ENCODE measurements at places on chromosomes 6 and 20.
A peak's percentile ranks its signal among the peaks of the same experiment; 100 is the strongest.

DNA sequence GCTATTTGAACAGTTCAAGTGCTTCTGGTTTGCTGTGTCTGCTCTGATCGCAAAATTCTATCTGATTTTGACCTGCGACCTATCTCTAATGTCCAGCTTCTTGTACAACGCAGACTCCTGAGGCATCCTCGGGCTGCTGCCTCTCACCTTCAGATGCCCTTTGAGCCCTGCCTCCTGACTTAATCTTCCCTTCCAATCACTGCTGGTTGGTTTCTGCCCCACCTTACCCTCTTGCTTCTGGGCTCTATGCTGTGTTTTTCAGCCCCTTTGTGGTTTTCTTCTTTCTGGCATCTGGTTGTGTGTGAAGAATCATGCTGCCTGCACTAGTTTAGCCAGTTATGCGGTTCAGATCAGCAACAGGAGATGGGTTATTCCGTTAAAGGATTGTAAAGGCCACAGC lies 131.2 kb upstream of the THEMIS start:
- DNase-seq = no peak

DNA sequence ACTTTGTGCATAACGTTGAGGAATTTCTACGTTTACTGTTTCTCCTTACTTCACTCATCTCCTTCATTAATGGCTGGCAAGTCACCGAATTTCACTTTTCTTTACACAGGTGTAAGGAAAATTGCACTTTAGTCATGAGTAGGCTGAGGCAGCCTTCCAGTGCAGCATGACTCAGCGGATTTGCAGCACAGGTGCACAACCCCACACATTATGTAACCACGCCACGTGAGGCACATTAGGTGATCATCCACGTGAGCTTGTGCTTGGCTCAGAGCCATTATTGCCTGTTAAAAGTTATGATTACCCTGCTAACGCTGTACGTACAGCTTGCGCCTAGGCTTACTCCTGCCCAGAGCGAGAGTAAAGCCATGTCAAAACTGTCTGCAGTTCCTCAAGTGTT lies 158.8 kb downstream of the NKAIN2 start:
- no peak for DNase-seq

GRCh38 chr6:82363428-82364086 lies at the start of gene TPBG:
TSS of gene TPBG (plus strand) at chr6:82363817. CDS start at chr6:82364962, 1,145 bp downstream.
- peak; percentile 41 for DNase-seq

GRCh38 chr6:75800708-75801505 lies 51.9 kb downstream of the MYO6 start:
- no peak for DNase-seq

- no peak for DNase-seq
Observed at GRCh38 chr6:31130751-31131150, 8.1 kb downstream of the PSORS1C2 start.

DNA sequence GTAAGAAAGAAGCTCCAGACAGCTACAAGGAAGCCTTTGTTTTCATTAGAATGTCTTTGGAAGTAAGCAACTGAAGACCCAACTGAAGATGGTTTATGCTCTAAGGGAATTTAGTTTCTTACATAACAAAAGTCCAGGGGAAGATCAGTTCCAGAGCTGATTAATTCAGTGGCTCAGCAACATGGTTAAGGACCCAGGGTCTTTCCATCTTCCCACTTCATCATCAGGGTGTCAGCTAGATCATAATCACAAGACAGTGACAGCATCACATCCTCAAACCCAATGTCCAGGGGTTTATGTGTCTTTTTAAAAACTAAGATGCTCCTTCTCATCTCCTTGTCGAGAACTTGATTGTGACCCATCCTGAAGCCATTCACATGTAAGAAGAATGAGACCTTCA lies 119.7 kb upstream of the PRDM1 start:
- DNase-seq = no peak

DNA sequence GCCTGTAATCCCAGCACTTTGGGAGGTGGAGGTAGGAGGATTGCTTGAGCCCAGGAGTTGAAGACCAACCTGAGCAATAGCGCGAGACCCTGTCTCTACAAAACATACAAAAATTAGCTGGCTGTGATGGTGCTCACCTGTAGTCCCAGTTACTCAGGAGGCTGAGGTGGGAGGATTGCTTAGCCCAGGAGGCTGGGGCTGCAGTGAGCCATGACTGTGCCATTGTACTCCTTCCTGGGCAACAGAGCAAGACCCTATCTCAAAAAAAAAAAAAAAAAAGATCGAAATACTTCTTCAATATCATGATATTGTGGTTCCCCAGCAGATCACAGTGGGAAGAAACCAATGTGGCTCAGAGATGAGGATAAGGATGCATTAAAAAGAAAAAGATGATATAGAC lies 47.6 kb downstream of the SOBP start:
- DNase-seq = no peak

DNA sequence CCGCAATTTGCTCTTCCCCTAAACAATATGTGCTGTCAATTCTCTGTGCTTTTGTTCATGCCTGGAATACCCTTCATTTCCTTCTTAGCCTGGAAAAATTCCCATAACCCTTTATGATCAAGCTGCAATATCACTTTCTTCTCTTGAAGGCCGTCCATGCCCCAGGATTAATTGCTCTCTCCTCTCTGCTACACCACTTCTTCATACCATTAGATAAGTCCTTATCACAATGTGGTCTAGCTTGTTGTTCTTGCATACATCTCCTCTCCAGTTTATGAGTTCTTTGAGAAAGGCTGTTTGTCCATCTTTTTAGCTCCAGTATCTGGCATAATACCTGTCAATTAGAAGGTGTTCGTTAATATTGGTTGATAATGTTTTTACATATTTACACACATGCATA lies 111.2 kb upstream of the SAMD5 start:
- no peak for DNase-seq

GRCh38 chr20:49482621-49483017 lies at the start of gene KCNB1:
TSS of gene KCNB1 (minus strand) at chr20:49482668. CDS start at chr20:49482480, 188 bp downstream.
- DNase-seq = peak; percentile 52

- no peak for DNase-seq
Observed at GRCh38 chr20:50065325-50065615, 47.7 kb downstream of the UBE2V1 start.

DNA sequence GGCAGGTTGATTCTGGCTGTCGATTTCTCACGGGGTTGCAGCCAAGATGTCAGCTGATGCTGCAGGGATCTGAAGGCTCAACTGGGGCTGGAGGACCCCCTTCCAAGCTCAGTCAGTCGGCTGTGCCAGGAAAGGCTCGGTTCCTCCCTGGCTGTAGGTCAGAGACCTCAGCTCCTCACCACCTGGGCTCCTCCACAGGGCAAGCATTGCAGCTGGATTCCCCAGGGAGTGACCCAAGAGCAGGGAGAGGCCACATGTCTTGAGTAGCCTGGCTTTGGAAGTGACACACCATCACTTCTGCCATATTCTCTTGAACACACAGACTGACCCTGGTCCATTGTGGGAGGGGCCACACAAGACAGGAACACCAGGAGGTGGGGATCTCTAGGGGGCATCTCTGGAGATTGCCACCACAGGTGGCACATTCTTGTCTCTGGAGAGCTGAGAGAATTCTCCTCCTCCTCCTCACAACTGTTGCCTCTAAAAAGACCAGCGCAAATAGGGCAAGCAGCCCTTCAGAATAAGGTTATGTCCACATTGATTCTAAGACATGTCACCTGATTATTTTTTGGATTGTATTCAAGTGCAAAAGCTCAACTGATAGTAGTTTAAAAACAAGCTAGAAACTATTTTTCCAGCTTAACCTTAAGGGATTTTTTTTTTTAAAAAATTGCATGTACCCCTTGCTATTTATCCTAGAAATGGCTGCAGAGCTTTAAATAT lies 270.5 kb downstream of the NRN1 start:
- no peak for DNase-seq

- no peak for DNase-seq
Observed at GRCh38 chr20:33789109-33789857, 21.9 kb upstream of the CHMP4B start.

- peak; percentile 41 for DNase-seq
Observed at GRCh38 chr6:31791324-31792089, 4.0 kb downstream of the VARS1 start.

GRCh38 chr20:47241345-47241781 lies 115.1 kb downstream of the ZMYND8 start:
- no peak for DNase-seq

DNA sequence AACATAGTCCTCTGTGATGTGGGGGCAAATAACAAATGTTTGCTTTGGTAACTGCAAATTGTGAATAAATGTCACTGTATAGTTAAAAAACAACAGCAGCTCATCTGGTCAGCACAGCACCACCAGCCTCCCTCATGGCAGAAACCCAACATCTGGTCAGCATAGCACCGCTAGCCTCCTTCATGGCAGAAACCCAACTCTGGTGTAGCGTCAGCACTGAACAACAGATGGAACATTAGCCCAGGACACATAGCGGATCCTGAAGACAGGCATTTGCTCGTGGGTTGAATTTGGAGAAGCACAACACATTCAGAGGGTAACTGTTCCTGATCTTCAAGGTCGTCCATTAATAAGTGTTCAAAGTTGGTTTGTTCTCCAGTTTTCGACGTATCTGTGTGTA lies 265.9 kb downstream of the DLL1 start:
- no peak for DNase-seq

DNA sequence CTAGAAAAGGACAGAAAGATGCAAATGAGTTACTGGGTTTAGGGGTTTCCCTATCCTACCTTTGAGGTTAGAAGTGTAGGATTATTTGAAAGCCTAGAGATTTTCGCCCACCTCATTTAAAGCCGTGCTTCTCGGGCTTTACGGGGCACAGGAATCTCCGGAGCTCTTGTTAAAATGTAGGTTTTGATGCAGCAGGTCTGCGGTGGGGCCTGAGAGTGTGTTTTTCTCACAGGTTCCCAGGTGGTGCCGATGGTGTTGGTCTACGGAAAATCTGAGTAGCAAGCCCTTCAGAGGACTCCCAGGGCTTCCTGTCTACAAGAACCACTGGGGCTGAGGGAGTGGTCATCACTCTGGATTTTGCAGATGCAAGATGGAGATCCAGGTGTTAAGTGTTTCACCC lies 47.5 kb downstream of the TRAM2 start:
- DNase-seq = peak; percentile 9

GRCh38 chr6:727856-728255 lies 34.9 kb upstream of the EXOC2 start:
- no peak for DNase-seq

GRCh38 chr6:106617302-106617701 lies 12.0 kb downstream of the RTN4IP1 start:
- no peak for DNase-seq

DNA sequence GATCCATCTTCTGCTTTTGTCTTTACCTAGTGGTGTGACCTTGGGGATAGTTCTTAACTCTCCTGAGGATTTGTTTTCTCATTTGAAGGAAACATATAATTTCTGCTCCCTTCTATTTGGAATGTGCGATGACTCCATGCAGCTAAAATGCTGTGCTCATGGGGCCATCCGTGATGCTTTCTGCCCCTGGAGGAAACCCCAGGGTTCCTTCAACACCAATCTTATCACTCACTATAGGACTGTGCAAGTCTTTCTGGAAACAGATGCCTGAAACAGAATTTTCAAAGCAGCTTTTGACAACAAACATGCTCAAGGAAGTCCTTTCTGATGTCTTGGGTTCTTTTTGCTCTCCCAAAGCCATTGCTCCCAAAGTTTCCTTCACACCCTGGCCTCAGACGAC lies 128.8 kb upstream of the GGTLC1 start:
- DNase-seq = no peak

DNA sequence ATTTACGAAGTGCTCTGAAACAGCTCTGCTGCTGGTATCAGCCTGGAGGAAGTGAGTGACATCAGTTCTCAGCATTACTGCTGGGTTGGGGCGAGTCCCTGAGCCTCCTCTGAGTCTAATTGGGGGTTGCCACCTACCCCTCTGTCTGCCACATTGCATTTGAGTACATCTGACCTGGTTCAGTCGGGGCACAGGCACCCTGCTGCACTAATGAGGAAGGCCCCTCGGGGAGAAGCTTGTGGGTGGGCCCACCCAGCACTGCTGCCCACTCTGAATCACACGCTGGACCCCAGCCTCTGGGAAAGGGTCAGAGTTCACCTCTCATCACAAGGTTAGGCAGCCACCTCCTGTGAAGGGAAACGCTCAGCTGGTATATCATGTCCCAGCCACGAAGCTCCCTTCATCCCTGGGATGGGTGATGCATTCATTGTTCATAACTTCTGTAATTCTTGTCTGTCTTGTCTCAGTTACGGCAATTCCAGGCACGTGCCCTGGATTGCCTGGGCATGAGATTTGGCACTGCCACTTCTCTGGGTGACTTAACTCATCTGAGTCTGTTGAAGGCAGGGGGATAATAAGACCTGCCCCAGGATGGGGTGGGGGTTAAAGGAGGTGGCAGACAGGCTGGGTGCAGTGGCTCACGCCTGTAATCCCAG lies 13.3 kb downstream of the DNMT3B start:
- no peak for DNase-seq

GRCh38 chr20:50891138-50891537 lies 40.1 kb downstream of the ADNP start:
- no peak for DNase-seq

GRCh38 chr6:38637756-38638155 lies 2.0 kb downstream of the BTBD9 start:
- DNase-seq = no peak

- DNase-seq = no peak
Observed at GRCh38 chr6:41689171-41690008, 46.0 kb downstream of the TFEB start.

DNA sequence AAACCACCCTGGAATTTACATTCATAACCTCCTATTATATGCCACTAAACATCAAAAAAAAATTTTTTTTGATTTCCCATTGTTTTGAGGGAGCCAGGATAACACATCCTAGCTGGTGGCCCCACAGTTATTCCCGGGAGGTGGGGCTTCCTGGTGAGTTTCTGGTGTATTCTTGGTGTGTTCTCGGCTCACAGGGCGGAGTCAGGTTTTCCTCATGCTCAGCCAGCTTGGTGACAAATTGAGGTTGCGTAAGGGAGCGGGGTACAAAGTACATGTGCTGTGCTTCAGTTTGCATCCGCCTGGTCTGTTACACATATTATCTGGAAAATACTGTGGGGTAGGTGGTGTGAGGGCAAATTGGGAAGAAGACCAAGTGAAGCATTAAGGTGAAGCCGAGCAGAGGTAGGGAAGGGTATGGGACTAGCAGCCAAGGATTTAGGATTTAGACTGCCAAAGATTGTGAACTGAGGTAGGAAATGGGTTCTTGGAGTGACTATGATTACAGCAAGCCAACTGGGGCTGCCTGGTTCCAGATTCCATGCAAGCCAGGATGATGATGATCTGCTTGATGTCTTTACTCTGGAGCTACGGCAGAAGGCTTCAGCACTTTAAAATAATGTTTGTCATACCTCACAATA lies 46.2 kb upstream of the EEF1A1 start:
- no peak for DNase-seq

- DNase-seq = no peak
Observed at GRCh38 chr20:62656919-62657588, 14.8 kb downstream of the SLCO4A1 start.

GRCh38 chr6:136226027-136226673 lies 24.0 kb downstream of the MTFR2 start:
- DNase-seq = peak; percentile 50

GRCh38 chr20:47502271-47503239 lies 868 bp downstream of the NCOA3 start:
- DNase-seq = peak; percentile 41
